ENCODE measurements at places on chromosomes 2 and 18.

DNA sequence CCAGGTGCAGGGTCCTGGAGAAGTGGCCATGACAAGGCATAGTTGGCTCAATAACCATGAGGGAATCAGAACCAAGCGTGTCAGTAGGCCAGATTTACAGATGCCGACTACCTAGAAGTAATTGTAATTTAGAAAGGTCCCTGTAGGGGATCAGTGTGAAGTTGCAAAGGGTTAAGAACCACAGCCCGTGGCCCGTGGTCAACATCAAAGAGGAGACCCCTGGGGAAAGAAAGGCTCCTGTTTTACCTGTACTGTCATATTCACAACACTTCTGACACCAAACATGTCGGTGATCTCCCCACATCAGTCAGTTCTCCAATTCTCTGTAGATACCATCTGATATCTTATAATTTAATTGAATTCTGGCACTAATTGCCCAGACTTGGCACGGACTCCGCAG lies 31.0 kb downstream of the SP100 start:
- DNase-seq: no peak

DNA sequence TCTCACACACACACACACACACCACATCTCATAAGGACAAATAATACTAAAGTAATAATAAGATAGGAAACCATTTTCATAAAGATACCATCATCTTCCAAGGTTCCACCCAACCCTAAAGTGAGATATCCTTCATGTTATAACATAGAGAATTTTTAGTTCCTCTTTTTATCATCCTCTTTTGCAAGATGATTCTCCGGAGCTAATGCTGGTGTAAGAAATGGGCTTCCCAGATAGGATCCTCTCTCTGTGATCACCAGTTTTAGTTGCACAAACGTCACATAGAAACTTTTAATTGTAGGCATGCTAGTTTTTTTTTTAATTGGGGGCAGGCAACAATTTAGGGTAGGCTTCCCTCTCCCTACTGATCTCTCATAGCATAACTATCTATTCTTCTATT lies 49.6 kb downstream of the ARHGAP25 start:
- no peak for DNase-seq

GRCh38 chr2:25198576-25198975 lies 30.2 kb upstream of the POMC start:
- DNase-seq: no peak

DNA sequence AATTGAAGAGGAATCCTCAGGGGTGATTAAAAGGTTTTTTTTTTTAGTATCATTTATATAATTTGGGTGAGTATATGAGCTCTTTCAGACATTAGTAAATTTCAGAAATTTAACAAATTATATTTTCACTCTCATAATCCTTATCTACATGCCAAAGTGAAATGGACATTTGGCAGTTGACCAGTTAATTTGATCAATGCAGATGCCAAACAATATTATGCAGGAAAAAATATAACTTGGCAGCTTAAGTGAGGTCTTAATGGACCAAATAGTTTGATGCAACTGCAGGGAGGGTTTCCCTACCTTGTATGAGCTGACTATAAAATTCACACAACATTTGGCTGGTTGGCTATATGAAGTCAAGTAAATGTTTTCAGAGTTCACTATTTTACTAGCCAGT lies 185.2 kb downstream of the CCDC102B start:
- no peak for DNase-seq

DNA sequence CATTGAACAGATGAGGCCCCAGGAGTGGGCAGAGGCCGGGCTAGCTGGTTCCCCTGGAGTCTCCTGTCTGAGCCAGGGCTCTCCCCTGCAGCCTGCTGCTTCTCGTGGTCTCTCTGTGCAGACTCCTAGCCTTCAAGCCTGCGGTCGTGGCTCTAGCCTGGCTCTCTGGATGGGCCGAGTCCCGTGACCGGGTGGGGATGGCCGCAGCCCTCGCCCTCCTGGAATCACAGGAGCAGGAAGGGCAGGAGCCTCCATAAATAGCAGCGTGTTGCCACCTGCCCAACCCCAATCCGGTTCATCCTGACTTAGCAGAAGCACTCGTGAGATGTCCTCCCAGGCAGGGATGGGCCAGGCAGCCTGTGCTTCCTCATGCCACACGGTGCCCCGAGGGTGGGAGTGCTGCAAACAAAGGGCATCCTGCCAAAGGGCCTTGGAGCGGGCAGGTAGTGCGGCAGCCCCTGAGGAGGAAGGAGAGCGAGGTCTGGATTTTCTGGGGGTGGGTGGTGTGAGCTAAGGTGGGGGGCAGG lies 43.9 kb downstream of the FOSL2 start:
- no peak for DNase-seq

- DNase-seq: no peak
These were observed 185.1 kb downstream of the DLGAP1 start for GRCh38 chr18:4270016-4270415.

- DNase-seq: no peak
These were observed 9.1 kb downstream of the DRC1 start for GRCh38 chr2:26410764-26411243.

DNA sequence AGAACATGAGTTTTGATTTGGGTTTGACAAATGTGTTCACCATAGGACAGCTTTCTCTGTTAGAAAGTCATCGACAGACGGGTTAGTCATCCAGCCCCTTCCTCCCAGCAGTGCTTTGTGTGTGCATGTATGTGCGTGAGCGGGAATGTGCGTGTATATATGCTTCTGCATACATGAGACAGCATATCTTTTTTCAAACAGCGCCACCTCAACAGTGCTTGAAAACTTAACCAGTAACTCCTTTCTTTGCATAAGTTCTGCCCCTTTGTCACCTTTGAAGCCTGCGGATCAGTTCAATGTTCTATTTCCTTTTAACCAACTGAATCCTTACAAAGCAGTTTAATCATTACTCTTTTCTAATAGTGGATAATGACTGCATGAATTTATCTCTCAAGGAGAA lies 351.4 kb downstream of the LPIN1 start:
- DNase-seq: no peak

- no peak for DNase-seq
These were observed 720.3 kb downstream of the KCNJ3 start for GRCh38 chr2:155418753-155419152.

- no peak for DNase-seq
These were observed 15.4 kb upstream of the FAP start for GRCh38 chr2:162258686-162259085.

DNA sequence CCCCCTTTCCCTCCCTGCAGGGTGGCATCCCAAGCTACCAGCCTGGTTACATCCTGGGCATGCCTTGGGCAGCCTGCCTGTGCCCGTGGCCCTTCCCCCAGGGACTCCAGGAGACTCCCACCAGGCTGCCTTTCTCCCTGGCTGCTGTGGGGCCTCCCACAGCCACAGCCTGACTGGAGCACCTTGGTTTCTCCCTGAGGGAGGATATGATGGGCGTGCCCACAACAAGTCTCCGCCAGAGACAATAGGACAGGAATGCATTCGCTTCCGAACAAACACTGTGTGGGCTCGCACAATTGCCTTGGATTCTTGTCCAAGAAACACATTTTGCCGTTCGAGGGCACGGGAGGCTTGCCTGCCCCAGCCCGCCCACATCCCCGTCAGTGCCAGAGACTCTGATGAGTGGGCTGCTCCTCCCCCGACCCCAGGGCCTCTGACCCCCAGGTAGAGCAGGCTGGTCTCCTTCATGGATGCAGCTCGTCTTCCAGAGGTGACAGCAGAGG lies 102.1 kb downstream of the SMAD7 start:
- no peak for DNase-seq

GRCh38 chr2:223037445-223037800 lies 14.6 kb upstream of the KCNE4 start:
- no peak for DNase-seq

- no peak for DNase-seq
These were observed 911.6 kb downstream of the EPHA4 start for GRCh38 chr2:220660277-220661145.

DNA sequence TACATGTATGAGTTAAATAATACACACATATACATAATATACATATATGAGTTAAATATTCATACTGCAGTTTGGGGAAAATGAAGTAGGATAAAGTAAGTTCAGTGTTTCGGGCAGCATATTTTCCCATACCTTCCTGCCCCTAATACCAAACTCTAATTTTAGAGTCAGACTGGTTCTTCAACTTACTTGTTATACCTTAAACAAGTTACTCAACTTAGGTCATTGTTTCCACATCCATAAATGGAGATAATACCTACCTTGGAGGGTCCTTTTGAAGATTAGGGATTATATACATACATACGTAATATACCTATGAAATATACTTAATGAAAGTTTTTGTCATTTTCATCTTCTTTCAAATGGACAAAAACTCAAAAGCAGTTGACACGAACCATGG lies 8.4 kb downstream of the MEMO1 start:
- no peak for DNase-seq

DNA sequence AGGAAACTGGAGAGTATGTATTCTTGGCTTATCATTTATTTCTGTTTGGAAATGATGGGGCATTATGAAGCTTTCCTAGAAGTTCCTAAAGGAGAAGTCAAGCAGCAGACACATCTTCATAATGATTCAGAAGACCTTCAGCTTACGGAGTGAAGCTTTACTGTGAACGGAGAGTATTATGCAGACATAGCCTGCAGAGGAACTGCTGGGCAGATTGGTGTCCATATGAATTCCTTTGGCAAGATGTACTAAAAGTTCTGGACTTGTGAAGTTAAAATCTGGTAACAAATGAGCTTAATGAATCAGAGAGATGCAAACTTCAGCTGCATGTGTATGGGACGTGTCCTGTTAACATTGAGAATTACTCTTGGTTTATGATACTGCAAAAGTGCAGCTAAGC lies 60.1 kb downstream of the NABP1 start:
- DNase-seq: no peak

GRCh38 chr18:69961718-69962117 lies 14.0 kb upstream of the CD226 start:
- DNase-seq: no peak

DNA sequence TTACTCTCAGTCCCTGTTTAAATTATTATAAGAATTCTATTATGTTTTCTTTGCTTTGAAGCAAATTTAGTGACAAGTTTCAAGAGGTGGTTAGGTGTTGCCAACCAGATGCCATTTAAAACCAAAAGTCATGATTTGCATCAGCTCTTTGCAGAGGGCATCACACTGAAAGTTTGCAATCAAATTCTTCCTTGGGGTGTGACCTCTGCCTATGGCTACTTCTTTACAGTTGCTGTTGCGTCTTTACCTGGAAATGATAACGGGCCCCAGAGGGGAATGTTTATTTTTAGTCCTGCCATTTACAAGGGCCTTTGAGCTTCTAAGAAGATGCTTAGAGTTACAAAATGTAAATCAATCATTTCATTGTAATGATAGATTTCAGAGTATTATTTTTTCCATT lies 561.0 kb downstream of the ARHGAP15 start:
- DNase-seq: no peak

- DNase-seq: no peak
These were observed 5.1 kb downstream of the PSD4 start for GRCh38 chr2:113178891-113179290.

- DNase-seq: no peak
These were observed 26.2 kb upstream of the INSIG2 start for GRCh38 chr2:118062048-118062447.

- no peak for DNase-seq
These were observed 145.1 kb downstream of the TDRD15 start for GRCh38 chr2:21268878-21269224.
